Stimulated activated CD4-positive, alpha-beta T cell treated with anti-CD3 and anti-CD28 coated beads, Interleukin-2, amount 100 ng/mL, for 48 hours (primary cell): ENCODE measurements at places on chromosomes 1 and 21.

GRCh38 chr21:30623362-30623761, 2.9 kb downstream of the KRTAP20-4 start:
- no peak for DNase-seq

DNA sequence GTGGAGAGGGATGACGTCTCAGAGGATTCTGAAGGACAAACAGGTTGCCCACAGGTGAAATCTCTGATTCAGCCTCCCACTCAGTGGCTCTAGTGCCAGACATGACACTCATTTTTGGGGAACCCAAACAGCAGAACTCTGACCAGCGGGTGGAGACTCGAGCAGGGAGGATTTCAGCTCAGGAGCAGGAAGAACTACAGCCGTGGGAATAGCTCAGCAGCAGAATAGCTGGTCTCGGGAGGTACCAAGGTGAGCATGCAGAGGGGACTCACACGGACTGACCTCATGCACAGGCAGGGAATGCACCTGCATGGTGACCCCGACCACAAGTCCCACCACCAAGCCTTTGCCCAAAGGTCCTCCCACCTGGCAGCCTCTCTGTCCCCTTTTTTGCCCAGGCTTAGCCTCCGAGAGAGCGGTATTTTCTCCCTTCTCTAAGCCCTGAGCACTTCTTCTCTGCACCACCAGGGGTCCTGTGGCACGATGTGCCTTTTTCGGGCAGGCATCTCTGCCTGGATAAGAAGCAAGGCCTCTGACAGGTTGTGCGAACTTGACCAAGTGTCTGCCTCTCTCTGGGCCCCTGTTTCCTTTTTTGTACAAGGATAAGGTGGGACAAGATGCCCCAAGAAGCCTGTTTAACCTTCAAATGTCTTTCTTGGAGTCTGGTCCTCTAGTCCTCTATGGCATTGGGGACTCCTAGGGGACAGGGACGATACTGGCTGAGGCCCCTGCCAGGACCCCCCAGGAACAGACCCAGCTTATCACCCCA, 8.8 kb upstream of the FGR start:
- peak; percentile 61 for DNase-seq

- DNase-seq: no peak
Observed at GRCh38 chr21:37509802-37510393, 143.3 kb downstream of the DYRK1A start.

- DNase-seq: no peak
Observed at GRCh38 chr21:45581322-45581712, 39.1 kb upstream of the SLC19A1 start.

DNA sequence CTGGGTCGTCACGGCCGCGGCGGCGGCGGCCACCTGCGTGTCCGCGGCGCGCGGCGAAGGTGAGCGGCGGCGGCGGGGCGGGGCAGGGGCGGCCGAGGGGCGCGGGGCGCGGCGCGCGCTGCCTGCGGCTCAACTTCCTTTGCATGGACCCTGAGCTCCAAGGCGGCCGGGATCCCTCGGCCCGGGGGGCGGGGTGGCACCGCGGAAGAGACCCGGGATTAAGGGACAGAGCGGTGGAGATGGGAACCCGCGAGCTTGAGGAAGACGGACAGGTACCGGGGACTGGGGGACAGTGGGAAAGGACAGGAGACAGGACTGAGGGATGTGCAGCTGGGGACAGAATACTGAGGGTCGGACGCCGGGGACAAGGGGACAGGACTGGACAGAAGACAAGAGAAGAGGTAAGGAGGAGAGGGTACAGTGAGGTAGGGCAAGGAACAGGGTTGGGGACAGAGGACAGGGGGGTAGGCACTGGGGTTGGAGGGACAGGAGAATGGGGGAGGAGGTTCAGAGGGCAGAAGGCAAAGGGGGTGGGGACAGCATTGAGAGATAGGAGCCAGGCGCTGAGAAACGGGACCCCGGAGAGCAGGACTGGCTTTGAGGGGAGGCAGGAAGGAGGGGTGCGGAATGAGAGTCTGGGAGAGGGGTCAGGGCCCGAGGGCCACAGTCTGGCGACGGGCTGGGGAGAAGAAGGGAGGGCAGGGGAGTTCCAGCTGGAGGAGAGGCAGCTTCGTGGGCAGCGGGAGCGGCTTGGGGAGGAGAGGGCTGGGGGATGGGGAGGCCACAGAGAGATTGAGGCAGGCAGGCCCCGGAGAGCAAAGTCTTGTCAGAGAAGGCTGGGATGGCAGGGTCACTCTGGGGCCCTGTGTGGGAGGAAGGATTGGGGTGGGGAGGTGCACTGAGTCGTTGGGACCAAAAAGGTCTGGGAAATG, 648 bp downstream of the EPHA8 start:
- no peak for DNase-seq

GRCh38 chr1:245687152-245687635, 532.4 kb downstream of the KIF26B start:
- no peak for DNase-seq

- peak; percentile 12 for DNase-seq
Observed at GRCh38 chr21:31665397-31665796, 5.9 kb downstream of the SOD1 start.

- no peak for DNase-seq
Observed at GRCh38 chr21:38842079-38842478, 36.4 kb downstream of the ETS2 start.

- DNase-seq: no peak
Observed at GRCh38 chr1:94246692-94247137, 9.3 kb upstream of the ARHGAP29 start.

- DNase-seq: no peak
Observed at GRCh38 chr1:165539908-165540307, 3.9 kb upstream of the LRRC52 start.

DNA sequence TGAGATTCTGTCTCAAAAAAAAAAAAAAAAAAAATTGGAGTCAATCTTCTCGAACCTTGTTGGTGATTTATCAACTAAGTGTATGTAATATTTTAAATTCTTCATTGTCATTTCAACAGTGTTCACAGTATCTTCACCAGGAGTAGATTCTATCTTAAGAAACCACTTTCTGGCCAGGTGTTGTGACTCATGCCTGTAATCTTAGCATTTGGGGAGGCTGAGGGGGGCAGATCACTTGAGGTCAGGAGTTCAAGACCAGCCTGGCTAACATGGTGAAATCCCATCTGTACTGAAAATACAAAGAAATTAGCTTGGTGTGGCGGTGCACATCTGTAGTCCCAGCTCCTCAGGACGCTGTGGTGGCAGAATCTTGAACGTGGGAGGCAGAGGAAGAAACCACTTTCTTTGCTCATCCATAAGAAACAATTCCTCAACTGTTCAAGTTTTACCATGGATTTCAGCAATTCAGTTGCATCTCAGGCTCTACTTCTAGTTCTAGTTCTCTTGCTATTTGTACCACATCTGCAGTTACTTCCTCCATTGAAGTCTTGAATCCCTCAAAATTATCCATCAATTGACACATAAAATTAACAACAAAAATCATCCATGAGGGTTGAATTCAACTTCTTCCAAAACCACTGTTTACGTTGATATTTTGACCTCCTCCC, 30.4 kb upstream of the EYA3 start:
- DNase-seq: no peak

GRCh38 chr1:114181356-114181755, 27.7 kb upstream of the SYT6 start:
- no peak for DNase-seq

DNA sequence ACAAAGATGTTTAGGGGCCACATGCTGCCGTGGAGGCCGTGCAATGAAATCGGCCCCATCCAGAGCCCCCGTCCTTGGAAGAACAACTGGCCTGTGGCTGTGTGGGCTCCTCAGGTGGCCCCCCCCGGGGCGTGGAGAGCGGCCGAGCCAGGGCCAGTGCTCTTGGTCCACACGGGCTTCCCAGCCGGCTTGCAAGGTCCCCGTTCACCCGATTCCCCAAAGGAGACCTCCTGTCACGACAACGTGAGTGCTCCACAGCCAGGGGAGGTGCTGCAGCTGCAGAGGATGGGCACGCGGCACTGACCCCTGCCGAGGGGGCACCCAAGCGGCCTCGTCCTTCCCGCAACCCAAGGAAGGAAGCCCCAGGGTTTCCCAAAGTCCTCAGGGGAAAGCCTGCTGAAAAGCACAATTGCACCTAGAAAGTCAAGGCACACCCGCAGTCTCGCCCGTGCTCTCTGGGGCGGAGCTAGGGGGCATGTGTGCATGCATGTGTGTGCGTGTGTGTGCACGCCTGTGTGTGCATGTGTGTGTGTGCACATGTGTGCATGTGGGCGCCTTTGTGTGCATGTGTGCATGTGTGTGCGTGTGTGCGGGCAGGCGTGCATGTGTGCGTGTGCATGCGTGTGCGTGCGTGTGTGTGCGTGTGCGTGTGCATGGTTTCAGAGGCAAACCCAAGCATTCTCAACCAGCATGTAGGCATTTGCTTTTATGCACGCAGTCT, 48.2 kb downstream of the SLX9 start:
- DNase-seq: no peak

GRCh38 chr1:116075990-116076389, 35.2 kb upstream of the MAB21L3 start:
- DNase-seq: no peak
